ENCODE measurements at places on chromosomes 5 and 9.

GRCh38 chr5:97163360-97163764 is 19.7 kb downstream of the RIOK2 start:
- no peak for DNase-seq

DNA sequence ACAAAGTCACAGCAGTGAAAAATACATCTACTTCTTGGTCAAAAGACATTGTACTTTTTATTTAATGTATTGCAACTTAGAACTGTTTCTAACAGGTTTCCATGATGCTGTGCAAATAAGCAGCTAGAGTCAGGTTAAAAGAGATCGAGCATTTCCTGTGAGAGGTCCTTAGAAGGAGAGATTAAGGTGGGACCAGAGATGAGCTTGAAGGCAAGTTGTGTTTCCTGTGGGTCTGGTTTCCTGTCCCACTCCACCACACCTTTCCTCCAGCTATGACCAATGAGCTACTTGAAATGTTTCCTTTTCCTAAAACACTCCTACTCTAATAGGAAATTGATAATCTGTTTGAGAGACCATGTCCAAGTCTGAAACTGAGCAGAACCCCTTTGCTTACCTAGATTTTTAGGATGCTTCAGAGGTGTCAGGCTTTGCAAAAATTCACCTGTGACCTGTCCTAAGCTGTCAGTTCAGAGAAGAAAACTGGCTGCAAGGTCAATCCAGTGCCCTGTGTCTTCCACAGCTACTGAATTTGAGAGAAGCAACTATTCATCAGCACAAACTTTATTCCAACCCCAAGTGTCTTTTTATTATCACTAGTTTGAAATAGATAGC is 13.1 kb upstream of the RLN1 start:
- DNase-seq, result no peak

- no peak for DNase-seq
These were observed 116.8 kb downstream of the MACIR start for GRCh38 chr5:103375350-103375749.

DNA sequence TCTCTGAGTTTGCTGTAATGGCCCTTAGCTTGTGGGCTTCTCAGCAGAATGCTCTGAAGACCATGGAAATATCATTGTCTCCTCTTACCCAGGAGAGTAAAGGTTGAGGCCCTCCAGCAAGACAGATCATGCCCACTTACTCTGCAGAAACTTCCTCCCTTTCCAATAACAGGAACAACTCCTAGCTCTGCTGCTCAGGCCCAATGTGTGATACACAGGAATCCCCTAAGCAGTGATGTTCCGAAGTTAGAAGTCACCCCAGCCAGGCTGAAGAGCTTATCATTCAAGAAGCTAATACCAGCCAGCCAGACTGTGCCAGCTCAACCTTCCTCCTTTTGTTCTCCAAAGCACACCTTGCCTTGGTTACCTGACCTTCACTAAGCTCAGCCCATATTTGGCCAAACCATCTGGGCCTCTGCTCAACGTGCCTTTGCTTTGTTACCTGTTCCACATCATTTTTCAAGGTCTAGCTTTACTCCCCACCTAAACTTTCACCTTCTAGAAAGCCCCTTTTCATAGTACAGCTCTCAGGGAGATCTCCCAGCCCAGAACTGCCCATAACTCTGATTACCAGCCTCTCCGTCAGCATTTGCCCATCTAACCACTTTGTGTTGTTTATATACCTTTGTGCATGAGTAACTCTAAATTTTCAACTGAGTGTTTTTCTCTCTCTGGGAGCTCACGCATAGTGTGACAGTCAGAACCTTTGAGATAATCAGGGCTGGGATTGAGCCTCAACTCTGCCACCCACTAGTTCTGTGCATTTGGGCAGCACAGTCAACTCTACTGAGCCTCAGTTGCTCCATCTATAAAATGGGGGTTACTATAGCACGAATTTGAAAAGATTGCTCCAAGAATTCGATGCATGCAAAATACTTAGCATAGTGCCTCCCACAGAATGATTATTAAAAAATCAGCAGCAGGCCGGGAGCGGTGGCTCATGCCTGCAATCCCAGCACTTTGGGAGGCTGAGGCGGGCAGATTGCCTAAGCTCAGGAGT is 107.6 kb upstream of the CPEB4 start:
- no peak for DNase-seq

GRCh38 chr5:147559749-147560148 is 49.9 kb upstream of the DPYSL3 start:
- DNase-seq, result no peak

DNA sequence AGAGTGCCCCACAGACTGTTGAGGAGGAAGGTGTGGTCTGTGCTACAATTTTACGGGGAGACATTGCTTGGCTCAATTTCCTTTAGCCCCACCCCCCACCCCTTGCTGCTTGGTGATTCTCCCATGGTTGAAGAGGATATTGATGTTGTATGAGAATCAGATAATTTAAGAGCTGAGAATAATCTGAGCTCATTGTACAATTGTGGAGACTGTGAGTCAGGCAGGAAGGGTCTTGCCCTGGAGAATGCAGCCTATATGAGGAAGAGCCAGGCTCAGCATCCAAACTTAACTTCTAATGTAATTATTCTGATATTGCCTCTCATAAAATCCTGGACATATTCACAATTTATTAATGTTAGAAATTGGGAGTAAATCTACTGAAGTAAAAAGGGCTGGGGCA is 26.1 kb upstream of the OR2S2 start:
- no peak for DNase-seq

DNA sequence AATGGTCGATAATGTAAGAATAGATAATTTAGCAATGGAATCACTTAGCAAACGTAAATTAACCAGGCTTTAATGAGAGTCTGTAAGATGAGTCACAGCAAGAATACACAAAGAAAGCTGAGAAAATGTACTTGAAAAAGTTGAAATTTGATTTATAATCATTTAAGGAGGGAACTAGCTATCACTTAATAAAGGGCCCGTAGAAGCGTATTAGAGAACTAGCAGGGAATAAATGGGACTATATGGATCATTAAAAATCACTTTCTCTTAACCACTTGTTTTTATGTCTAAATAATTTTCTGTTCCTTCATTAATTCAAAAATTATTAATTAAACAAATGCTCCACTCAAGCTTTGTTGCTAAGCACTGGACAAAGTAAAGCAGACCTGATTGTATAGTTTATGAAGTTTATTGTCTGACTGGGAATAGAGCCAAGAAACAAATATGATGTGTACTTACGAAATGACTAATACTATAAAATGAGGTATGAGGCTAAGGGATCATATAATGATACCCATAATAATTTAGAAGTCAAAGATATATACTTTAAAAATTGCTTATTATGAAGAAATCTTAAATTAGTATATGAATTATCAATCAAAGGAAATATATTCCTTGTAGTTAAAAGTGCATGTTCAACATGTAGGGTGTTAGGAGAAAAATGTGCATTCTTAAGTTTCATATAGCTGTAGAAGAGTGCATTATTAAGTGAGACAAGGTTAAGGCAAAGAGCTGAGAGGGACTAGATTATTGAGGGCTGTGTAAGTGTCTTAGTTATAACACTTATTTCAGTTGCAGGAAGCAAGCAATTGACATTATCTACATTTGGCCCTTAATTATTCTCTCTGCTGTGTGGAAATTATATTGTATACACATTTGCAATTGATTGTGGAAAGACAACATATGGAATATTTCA is 196.8 kb downstream of the PRDM9 start:
- DNase-seq, result peak; percentile 45

DNA sequence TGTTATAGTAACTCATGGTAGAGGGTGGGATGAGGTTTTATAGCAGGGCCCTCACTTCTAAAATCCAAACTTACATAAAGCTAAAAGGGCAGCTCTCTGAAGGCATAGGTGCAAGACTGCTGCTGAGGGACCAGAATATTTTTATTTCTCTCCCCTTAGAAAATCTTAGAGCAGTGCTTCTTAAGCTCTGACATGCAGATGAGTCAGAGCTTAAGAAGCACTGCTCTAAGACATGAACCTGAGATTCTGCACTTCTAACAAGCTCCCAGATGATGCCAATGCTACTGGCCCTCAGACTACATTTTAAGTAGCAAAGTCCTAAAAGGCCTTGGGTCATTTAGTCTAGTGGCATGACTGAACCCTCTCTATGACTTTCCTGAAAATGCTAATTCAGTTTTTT is 97.6 kb upstream of the SPRY4 start:
- no peak for DNase-seq
